Upper lobe of right lung (tissue), 1 donor: ENCODE measurements at places on chromosomes 16 and 17.

- DNase-seq, result no peak
These were observed 7.4 kb downstream of the SMCR8 start for GRCh38 chr17:18322522-18322921.

GRCh38 chr16:56823081-56823733, 41.8 kb upstream of the SLC12A3 start:
- no peak for DNase-seq

DNA sequence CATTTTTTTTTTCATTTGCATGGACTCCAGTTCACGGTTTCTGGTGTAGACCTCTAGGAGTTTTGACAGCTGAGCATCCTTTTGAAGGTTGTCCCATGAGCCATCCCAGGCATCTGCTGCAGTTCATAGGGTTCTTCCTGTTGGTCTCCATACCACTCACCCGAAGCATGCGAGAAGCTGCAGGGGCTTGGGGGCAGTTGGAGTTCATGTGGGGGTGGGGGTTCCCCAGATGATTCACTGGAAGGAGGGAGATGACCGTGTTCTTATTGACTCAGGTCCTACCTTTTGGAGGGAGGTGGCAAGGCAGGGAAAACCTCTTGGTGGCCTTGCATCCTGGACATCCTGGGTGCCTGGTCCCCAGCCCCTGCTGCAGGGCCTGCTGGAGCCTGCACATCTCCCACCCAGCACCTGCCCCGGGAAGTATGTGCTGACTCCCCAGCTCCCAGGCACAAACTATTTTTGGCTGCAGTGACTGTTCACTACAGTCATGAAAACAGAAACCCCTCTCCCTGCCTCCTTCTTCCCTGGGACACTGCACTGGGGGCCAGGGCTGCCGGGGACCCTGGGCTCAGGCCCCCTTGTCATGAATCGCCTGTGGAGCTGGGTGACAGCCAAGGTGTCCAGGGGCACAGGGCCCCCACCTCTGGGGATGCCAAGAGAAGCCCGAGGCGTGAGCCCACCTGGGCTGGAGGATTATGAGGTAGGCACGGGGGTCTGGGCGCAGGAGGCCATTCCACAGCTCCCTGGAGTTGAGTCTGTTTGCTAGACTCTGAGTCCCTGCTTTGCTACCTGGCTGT, 64.9 kb upstream of the LGALS9 start:
- no peak for DNase-seq

- DNase-seq, result no peak
These were observed 1342.5 kb downstream of the TP53TG3F start for GRCh38 chr16:34801875-34802274.
